Effector CD4-positive, alpha-beta T cell (primary cell): ENCODE measurements at places on chromosomes 7 and 10.
A peak's percentile ranks its signal among the peaks of the same experiment; 100 is the strongest.

DNA sequence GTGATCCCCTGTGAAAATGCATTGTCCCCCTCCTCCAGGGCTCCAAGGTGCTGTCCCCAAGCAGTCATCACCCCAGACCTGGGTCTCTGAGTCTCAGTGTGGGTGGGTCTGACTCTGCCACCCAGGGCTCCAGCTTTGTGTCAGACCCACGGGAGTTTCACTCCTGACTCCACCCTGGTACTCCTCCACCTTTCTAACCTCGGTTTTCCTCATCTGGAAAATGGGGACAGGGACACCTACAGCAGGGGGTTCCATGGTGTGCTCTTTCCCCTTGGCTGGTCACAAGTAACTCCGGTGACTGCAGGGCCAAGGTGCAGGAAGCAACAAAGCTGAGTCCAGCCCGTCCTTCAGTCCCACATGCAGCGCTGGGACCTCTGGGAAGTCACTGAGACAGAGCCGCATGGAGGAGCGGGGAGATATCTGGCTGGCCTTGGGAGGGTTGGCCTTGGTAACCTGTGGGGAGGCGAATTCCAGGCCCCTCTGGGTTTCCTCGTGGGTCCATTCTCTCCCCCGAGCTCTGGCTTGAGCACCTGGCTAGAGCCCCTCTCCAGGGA is 41.8 kb upstream of the RABGEF1 start:
- DNase-seq = no peak

DNA sequence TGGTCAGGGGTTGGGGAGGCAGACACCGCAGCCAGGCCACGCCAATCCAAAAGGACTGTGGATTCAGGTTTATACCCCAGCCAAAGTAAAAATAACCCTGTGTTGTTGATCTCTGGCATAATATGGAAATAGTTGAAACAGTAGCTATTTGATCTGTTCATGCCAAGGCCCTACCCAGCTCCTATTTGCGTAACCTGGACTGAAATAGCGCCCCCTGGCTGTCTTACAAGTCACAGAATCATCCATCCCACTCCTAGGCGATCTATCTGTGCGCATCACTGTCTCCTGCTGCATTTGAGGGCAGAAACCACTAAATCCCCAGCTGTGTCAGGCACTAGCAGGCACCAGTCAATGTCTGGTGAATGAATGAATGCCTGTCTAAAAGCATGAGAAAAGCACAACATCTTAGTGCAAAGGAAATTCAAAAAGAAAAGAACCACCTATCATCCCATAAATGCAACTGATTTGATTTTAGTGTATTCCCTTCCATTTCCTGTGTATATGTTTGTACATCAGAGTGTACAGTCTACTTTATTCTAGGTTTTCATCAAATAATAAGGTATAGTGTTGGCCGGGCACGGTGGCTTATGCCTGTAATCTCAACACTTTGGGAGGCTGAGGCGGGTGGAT is 160.0 kb downstream of the SLIT1 start:
- peak; percentile 28 for DNase-seq

DNA sequence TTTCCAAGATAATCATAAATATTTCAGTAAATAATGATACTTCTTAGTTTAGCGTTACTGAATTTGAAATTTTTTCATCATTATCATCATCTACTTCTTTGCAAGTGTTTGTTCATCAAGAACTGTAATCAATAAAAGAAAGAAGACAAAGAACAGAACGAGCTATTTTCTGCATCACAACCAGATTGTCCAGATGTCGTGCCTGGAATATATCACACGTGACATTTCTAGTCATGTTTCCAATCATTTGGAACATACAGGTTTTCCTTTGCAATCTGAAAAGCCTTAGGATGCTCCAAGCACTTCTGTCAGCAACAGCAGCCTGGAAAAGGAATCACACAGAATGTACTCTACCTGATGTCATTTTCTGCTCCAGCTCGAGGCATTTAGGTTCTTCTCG is 107.4 kb downstream of the FAM107B start:
- no peak for DNase-seq

GRCh38 chr7:82429408-82429807 is 14.2 kb downstream of the CACNA2D1 start:
- DNase-seq = no peak

GRCh38 chr10:11680496-11680895 is 61.7 kb upstream of the ECHDC3 start:
- no peak for DNase-seq

- no peak for DNase-seq
Observed at GRCh38 chr10:62924344-62924748, 108.2 kb upstream of the EGR2 start.
